C1 segment of cervical spinal cord (tissue), 14 donors: ENCODE measurements at places on chromosomes 1 and 21.

GRCh38 chr1:84800090-84801073 lies 92.6 kb downstream of the LPAR3 start:
- no peak for DNase-seq

GRCh38 chr1:91053630-91054029 lies 31.8 kb upstream of the ZNF644 start:
- no peak for DNase-seq

- DNase-seq: peak; percentile 41
Measured at GRCh38 chr1:35808450-35809113, 766 bp downstream of the AGO4 start.

GRCh38 chr1:27032119-27032461 lies 19.4 kb upstream of the TENT5B start:
- no peak for DNase-seq

- no peak for DNase-seq
Measured at GRCh38 chr1:112697781-112698201, 9.1 kb downstream of the RHOC start.

DNA sequence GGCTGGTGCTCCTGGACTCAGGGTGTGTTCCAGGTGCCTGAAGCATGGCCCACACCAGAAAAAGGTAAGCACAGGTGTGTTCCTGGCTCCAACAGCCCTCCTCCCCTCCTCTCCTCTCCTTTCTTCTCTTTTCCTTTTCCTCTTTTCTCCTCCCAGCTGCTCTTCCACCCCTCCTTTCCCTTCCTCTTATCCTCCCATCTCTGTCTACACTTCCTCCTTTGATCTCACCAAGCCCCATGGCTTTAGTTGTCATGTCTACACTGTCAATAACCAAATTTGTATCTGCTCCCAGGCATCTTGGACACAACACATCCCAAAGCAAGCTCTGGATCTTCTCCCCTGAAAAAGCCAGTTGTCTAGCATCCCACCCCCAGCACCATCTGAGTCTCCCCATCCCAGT lies 56.7 kb upstream of the LAPTM5 start:
- DNase-seq: no peak

- no peak for DNase-seq
Measured at GRCh38 chr1:53680868-53681267, 58.1 kb downstream of the GLIS1 start.

GRCh38 chr1:116290085-116290705 lies 82.8 kb upstream of the ATP1A1 start:
- DNase-seq: no peak

DNA sequence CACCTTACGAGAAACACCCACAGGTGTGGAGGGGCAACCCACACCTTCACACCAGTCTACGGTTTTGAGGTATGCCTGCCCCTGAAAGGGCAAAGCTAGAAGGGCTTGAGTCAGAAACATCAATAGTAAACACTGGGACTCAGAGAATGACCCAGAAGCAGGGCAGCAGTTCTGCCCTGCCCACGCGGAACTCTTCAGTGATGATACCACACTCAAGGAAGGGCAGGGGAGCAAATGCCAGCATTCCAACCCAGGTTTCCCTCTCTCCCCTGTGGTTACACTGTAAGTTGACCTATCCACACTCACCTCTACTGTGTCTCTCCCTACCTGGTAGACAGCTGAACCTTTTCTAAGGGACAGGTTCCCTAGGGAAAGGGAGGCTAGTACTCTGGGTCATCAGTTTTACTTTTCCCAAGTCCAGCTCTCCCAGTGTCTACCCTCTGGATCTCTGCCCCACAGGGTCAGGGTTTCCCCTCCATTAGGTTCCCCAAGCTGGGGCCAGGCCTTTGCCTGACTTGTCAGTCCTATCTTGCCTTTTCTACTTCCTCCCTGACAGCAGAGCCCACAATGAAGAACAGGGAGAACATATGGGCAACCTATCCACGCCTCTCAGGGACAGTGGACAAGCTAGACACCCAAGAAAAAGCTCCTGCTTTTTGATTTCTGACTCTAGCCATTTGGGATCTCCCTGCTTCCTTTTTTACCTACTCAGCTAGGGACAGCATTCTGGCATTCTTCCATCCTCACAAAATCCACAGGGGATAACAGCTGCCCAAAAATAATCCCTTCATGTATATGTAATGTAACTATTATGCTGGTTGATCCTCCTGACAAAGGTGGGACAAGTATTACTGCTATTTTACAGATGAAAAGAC lies 3.0 kb downstream of the F11R start:
- no peak for DNase-seq
